ENCODE measurements at places on chromosomes 4 and X.

DNA sequence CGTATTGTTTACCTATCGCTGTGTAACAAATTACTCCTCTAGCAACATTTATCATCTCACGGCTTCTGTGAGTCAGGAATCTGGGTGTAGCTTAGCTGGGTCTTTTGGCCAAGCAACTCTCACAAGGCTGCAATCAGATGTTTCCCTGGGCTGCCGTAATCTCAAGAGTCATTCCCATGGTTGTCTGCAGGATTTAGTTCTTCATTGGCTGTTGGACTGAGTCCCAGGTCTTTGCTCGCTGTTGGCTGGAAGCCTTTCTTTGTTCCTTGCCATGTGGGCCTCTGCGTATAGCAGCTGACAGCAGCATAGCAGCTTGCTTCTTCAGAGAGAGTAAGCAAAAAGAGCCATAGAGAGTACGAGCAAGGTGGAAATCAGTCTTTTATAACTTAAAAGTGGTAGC is 16.8 kb downstream of the POLR2B start:
- DNase-seq, result no peak

GRCh38 chrX:130015181-130015580 is 32.7 kb downstream of the BCORL1 start:
- DNase-seq, result no peak

DNA sequence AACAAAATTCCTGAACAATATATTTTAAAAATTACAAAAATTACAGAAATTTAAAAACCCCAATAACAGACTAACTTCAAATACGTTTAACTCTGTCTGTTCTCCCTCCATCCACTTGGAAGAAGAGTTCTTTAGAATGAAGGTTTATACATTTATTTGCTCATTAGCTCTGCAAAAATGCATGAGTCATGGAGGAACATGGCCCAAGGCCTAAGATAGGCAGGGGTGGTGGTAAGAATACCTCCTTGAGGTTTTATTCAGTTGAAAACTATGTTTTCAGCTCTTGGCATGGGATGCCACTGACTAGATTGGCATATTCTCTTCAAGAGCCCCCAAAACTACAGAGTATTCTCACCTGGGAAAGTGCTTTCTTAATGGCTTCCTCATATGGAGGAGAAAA is 8.8 kb upstream of the LRRC66 start:
- DNase-seq, result no peak

DNA sequence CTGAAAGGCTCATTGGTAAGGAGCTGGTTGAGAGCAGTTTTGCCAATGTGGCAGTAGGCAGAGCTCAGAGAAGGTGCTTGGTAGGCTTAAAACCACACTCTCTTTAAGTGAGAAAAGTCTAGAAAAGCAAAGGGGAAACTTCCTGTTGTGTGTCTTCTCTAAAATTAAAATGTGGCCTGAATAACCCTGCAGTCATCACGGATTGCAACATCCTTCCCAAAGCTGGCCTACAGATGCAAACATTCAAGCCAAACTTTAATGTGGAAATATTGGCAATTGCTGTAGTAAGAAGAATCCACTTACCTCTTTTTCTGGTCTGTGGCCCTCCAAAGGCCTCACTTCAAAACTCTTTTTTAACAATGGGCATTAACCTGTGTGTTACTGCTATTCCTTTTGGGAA is 348.5 kb downstream of the OPHN1 start:
- no peak for DNase-seq

- DNase-seq, result no peak
Measured at GRCh38 chr4:139795527-139796314, 130.1 kb downstream of the MGST2 start.

DNA sequence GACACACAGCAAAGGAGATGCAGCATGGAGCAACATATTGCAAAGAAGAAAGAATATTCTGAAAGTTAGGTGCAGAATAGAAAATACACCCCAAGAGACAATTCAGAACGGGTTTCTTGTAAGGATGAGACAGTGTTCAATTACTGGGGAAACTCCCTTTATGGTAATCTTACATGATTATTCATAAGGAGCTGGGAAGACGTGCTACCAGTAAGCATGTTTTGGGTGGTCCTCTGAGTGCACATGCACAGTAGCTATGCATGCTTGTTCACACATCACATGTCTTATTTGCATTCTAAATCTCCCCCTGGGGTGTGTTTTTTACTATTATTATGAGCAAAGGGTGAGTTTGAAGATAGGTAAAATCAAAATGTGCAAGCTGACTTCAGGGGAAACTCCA is 1448.8 kb downstream of the TECRL start:
- DNase-seq, result no peak

DNA sequence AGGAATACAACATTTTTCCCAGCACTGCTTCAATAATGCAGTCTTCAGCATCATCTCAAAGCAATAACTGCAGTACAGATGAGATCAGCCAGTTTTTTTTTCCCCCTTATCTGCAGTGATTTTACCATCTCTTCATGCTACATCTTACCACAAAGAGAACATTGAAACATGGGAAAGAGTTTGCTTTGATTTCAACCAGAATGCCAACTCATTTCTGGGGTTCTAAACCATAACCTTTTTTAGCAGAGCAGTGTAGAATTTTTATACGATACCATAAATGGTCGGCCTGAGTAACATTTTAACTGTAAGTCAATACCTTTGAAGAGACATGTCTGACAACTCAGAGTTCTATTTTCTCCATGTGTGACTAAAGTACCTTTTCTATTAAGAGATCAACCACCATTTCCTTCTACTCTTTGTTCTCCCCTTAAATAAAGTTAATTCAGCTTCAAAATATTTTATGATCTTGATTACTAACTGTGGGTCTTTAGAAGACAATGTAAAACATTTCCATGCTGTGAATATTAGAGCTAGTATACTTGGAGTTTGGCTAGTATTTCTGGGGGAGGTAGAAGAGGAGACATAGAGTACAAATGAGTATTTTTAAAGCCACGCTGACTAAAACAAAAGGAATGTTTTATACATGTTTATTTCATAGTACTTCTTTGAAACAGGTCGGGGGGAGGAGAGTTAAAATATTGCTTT is 69.1 kb downstream of the TET2 start:
- DNase-seq, result no peak

- no peak for DNase-seq
Measured at GRCh38 chr4:79078339-79078738, 139.1 kb upstream of the PAQR3 start.

- DNase-seq, result no peak
Measured at GRCh38 chr4:106116025-106116424, 200.0 kb downstream of the TBCK start.

Measured in activated CD8-positive, alpha-beta memory T cell treated with anti-CD3 and anti-CD28 coated beads for 48 hours (primary cell).